Myocyte (in vitro differentiated cells): ENCODE measurements at places on chromosomes 1 and 21. TPM values are rescaled to one million over a fixed set of nuclear protein-coding genes. Genes with fewer than 3 reads are reported as not detected.

MARK1 gene
- total RNA-seq, result 0.08 TPM in 1 of 2 replicates, not detected in the other

PTPRC gene
- 0.05 and 0.16 TPM in 2 replicates for total RNA-seq

OR2L2 gene
- not detected in 2 replicates for total RNA-seq

ASCL5 gene
- total RNA-seq, result not detected in 2 replicates

FALEC gene
- not detected in 2 replicates for total RNA-seq

HRNR gene
- not detected in 2 replicates for total RNA-seq

PDZK1 gene
- 55.0 and 90.7 TPM in 2 replicates for total RNA-seq

GBP5 gene
- not detected in 2 replicates for total RNA-seq

DNTTIP2 gene
- total RNA-seq, result 40.6 and 41.3 TPM in 2 replicates

GRCh38 chr1:200033511-200034261, 6.2 kb downstream of the NR5A2 start:
- DNase-seq, result no peak

GRCh38 chr1:201885531-201886075, 3.1 kb upstream of the SHISA4 start:
- peak; percentile 79 for DNase-seq

DNA sequence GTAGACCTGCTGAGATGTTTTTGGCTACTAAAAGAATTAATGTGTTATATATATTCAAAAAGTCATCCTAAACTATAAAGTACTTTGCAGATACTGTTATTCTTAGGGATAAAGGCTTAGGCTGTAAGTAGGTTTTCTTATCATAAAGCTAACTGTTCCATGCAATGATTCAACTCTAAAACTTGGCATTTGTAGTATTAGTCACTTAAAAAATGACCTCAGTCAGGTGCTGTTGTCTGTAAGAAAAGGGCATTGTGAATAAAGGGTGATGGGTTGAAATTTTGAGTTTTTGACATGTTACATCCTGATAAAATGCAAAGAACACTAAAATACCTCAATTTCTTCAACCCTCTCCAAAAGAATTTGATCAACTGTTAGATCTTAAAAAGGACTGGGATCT, 32.9 kb downstream of the ADCY10 start:
- no peak for DNase-seq

- DNase-seq, result no peak
Observed at GRCh38 chr1:46820076-46820475, 21.2 kb downstream of the CYP4B1 start.

DNA sequence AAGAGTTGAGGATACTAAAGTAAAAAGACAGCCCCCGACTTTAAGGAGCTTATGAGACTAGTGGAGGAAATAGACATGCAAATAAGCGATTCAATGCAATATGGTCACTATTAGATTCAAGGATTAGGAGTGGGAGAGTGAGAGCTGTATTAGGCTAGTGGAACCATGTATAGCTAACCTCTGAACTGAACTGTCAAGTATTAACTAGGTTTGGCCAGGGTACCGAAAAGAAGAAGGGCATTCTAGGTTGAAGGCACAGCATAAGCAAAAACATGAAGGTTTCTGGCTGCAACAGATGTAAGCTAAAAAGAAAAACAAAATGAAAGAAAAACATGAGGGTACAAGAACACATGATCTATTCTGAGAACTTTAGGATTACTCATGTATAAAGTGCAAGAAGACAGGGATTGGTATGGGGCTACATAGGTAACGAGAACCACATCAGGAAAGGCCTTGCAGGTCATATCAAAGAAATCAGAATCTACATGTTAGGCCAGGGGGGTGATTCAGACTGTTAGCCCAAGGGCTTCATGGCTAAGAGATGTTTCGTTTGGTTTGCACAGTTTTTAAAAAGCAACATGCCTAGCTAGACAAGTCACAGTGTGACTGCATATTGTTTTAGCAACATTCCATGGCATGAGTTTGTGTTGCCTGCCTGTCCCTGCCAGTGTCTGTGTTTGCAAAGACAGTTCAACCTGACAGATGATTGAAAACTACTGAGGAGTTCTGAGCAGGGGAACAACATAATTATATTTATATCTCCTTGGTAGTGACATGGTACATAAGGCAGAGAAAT, 54.4 kb upstream of the HAO2 start:
- no peak for DNase-seq

- no peak for DNase-seq
Observed at GRCh38 chr1:214720561-214720960, 117.6 kb downstream of the CENPF start.

GRCh38 chr1:77977989-77978292, 931 bp downstream of the FUBP1 start:
- DNase-seq, result no peak

GRCh38 chr1:195472291-195472690, 1135.9 kb downstream of the KCNT2 start:
- no peak for DNase-seq

- DNase-seq, result no peak
Observed at GRCh38 chr1:209549443-209550205, 33.9 kb upstream of the CAMK1G start.

- DNase-seq, result no peak
Observed at GRCh38 chr1:45394342-45394741, 54.1 kb upstream of the MUTYH start.

GRCh38 chr1:156489166-156489934, 11.2 kb downstream of the MEF2D start:
- peak; percentile 97 for DNase-seq

- DNase-seq, result no peak
Observed at GRCh38 chr1:241527146-241527545, 5.0 kb upstream of the KMO start.

- no peak for DNase-seq
Observed at GRCh38 chr1:59188413-59189213, 108.3 kb upstream of the FGGY start.

DNA sequence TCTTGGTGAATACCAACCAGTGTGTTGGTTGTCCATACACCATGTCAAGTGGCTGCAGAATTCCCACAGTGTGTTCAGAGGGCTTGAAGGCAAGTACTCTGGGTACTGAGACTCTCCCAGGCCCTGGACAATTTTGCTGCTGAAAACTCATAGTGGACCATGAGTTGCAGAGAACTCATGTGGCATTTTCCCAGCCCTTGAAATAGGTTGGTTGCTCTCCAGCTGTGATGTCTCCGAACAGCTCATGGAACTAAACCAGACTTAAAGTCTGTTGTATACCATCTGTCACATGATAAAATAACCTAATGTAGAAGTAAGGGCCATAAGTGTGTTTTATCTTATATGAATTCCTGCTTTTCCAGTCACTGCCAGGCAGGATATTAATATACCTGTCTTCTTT, 67.8 kb downstream of the RGS2 start:
- DNase-seq, result no peak

GRCh38 chr1:28735961-28736449, 735 bp upstream of the YTHDF2 start:
- DNase-seq, result no peak

DNA sequence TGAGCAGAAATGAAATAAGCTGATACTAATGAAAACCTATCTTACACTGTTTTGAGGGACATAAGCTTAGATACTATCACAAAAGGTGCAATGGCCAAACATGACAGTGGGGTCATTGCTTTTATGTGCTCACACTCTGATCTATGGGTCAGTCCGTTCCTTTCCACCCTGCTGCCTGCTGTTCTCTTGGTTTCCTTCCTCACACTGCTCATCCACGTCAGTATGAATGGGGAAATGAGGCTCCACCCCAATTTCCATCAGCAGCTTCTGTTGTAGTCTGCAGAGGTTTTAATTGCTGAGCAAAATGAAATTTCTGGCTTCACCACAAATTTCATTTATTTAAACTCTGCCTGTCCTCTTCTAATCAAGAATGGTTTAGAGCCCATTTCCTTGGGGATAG, 155.2 kb downstream of the GABPA start:
- no peak for DNase-seq

DNA sequence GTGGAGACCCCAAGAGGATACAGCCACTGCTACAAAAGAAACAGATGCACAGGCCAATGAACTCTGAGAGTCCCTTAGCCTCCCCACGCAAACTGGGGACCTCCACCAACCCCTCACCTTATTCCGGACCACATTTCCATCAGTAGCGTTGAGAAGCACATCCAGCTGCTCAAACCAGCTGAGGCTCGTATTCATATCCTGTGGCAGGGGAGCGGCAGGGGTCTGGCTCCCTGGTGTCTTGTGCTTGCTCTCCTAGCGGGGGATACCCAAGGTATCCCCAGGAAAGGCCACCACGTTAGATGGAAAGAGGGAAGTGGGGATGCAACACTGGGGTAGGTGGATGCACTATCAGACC, 481 bp downstream of the CCDC163 start:
- DNase-seq, result no peak

DNA sequence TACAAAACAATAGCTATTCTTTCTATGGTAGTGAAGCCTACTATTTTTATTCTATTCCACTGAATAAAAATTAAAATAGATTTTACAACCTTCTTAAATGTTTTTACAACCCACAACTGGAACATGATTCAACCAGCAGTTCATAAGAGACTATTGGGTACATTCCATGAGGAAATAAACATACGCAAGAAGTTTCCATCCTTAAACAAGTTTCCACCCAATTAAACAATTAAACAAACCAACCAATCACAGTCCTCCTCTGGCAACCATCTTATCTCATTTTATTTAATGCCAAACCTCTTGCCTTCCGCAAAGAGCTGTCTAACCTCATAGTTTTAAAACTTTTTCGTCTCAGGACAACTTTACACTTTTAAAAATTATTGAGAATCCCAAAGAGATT, 239.0 kb downstream of the RGS7 start:
- no peak for DNase-seq

DNA sequence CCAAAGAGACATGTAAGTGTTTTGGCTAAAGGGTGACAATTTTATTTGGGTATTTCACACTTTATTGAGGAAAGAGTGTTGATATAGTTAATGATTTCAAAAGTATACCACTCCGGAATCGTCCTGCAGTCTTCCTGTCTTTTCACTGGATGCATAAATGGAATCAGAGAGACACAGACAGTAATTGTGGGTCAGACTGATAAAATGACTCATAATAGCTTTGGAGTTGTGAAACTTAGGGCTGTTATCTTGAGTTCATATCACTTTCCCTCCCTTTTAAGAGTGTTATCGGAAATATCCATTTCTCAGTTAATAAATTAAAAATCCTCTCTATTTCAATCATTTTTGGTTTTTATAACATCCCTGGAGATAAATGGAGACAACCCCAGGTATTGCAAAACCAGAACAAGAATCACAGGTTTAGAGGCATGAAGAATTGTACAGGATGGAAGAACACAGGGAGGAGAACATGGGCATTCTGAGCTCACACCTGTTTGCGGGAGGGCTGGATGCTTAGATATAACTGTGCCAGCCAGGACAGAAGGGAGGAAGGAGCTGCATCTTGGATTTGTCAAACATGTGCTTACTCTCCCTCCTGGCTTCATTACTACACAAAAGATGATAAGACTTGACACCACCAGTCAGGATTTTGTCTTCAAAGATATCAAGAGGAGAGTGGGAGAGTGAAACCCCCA, 185.4 kb downstream of the LMO4 start:
- DNase-seq, result no peak

DNA sequence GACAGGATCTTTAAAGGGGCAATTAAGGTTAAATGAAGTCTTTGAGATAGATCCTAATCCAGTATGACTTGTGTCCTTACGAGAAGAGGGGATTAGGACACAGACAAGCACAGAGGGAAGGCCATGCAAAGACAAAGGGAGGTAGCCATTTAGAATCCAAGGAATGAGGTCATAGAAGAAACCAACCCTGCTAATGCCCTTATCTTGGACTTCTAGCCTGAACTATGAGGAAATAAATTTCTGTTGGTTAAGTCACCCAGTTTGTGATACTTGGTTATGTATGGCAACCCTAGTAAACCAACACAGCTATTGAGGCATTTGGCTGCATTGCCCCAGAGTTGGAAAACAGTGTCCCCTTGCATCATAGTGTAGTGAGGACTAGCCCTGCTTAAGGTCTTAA, 121.3 kb downstream of the MAST2 start:
- no peak for DNase-seq

- DNase-seq, result peak; percentile 33
Observed at GRCh38 chr1:96281491-96281890, 440.1 kb upstream of the PTBP2 start.

- no peak for DNase-seq
Observed at GRCh38 chr1:193850745-193851144, 664.3 kb upstream of the B3GALT2 start.

DNA sequence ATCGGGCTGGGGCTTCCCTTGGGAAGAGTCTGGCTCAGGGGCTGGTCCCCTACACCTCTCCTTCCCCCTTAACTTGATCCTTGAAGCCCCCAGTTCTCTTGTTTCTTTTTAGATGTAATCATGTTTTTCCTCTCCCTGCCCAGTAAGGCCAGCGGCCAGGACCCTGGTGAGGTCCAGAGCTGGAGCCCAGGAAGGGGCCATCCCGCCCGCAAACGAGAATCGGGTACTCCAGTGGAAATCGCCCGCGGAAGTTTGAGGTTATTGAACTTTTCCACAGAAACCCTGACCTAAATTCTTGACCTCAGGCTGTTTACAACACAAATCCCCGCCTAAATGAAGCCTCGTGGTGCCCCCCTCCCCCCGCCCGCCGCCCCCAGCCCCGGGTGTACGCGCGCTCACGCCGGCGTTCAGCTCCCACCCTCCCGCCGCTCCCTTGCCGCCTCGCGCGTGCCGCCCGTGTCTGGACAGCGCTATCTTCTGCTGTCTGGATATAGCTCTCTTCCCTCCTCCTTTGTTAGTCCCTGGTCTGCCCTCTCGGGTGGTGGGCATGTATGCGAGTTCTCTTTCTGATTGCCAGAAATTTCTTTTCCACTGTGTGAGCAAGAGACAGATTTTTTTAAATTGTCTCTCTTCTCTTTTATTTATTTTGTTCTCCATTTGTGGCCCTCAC, 165.9 kb upstream of the CACNA1E start:
- DNase-seq, result no peak

GRCh38 chr1:1358433-1359271, at the start of gene MXRA8:
MXRA8 (minus strand) TSS chr1:1358555; CDS start chr1:1358504, 51 bp downstream.
- DNase-seq, result peak; percentile 90

DNA sequence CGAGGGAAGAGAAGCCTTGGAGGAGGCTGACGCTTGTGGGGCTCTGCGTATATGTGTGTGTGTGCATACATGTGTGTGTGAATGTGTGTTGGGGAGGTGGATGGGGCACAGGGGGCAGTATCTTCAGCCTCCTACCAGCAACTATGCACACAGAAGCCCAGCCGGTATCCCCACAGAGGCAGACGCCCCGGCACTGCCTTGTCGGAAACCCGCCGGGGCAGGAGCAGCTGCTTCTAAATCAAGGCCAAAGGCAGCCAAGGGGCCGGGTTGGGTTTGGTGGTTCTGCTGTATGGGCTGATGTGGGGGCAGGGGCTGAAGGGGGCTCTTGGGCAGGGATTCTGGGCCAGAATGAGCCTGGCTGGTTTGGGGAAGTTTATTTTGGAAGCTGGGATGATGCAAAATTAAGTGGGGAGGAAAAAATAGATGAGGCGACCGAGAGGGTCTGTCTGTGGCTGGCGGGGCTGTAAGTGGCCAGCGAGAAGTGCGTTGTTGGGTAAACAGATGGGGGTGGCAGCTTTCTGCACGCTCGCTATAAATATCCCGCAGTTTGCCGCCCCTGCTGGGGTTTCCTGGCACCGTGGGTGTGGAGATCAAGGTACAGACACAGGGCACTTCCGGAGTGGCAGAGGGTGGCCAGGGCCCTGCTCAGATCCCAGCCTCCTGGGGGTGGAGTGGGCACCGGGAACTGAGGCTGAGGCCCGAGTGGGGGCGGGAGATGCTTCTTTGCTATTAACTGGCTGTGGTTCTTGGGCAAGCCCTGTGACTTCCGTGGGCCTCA, 11.0 kb upstream of the WNT4 start:
- DNase-seq, result no peak
